GM10248 (cell line): ENCODE measurements at places on chromosomes 12 and 14.
A peak's percentile ranks its signal among the peaks of the same experiment; 100 is the strongest.

DNA sequence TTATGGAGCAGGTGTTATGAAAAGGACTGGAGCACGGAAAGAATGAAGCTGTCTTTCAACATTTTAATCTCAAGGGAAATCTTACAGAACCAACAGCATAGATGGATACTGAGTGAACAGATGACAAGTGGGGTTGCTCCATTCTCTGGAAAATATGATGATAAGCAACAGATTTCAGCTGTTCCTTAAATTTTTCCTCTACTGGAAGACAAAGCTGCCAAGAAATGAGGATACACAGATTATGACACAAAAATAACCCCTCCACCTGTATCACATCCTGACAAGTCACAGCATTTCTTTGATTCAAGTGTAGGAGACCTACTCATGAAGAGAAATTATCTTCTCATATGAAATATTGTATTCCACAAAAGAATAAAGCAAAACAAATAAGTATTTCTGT lies 13.0 kb upstream of the TMTC2 start:
- DNase-seq, result no peak

- DNase-seq, result no peak
Observed at GRCh38 chr12:101838628-101839323, 8.0 kb upstream of the GNPTAB start.

DNA sequence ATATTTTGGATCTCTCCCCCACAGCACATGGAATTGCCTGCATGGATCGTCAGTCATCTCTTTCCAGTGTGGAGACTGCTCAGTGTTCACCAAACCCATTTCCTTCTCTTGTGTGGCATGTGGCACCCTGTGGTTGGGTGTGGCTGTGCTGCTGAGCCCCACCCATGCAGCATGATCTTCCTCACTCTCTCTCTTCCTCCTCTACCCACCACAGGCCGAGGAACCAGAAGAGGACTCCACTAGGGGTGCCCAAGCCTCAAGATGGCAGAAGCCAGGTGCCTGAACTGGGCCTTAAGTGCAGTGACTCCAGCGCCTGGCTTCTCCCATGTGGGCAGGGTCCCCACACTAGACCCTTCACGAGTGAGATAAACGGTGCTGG lies 66.8 kb upstream of the GPR68 start:
- no peak for DNase-seq

DNA sequence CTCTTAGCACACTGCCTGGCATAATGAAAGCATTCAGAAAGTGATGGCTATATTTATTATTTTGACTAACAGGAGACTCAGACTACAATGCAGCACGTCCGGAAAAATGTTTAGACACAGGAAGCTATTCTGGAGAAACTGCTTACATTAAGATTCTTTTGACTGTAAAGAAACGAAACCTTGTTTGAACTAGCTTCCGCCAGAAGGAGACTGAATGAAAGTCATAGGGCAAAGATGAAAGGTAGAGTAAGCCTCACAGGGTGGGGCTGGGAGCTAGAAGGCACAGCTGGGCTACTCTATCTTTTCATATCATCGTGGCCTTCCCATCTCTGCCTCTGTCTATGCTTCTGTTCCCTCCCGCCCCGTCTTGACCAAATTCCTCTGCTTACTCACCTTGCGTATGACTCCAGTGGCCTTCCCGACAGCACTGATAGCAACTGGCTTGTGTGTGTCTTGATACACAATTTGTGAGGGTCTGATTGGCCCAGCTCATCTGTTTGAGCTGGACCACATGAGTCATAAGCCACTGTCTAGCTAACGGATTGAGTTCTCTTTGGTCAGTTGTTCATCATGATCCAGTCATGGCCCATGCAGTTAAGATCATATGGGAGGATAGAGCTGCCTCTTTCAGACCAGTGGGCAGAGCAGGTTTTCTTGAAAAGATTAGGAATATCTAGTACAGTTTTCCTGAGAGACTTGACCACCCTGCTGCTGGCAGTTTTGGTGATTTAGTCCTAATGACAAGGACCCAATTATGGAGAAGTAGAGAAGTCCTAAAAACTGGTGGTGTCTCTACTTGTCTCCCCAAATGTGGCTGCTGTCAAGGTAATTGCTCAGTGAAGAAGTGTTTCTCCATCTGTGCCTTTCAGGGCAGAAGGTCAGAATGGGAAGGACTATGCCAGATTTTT lies 151.5 kb upstream of the SLC38A2 start:
- DNase-seq, result no peak

- DNase-seq, result no peak
Observed at GRCh38 chr12:97560350-97560749, 97.7 kb downstream of the RMST start.

DNA sequence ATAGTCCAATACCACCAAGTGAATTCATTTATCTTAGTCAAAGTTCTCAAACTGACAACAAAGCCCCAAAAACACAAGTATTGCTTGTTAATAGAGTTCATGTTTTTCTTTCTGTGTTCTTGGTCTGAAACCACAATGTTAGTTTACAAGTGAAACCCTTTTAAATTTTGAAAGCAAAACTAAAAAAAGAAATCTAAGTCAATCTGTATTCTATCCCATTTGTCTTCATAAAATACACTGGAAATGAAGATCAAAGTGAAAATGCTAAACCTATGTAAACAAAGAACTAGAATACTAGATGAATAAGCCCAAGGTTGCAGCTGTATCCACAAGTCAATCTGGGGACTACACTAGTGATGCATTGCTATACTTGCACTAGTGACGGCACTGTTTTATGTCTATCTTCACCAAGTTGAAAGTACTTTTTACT lies 10.4 kb downstream of the MAP4K5 start:
- DNase-seq, result peak; percentile 45
